ENCODE measurements at places on chromosomes 5 and 9.

GRCh38 chr9:70772601-70773000, 348.8 kb downstream of the TRPM3 start:
- no peak for DNase-seq

DNA sequence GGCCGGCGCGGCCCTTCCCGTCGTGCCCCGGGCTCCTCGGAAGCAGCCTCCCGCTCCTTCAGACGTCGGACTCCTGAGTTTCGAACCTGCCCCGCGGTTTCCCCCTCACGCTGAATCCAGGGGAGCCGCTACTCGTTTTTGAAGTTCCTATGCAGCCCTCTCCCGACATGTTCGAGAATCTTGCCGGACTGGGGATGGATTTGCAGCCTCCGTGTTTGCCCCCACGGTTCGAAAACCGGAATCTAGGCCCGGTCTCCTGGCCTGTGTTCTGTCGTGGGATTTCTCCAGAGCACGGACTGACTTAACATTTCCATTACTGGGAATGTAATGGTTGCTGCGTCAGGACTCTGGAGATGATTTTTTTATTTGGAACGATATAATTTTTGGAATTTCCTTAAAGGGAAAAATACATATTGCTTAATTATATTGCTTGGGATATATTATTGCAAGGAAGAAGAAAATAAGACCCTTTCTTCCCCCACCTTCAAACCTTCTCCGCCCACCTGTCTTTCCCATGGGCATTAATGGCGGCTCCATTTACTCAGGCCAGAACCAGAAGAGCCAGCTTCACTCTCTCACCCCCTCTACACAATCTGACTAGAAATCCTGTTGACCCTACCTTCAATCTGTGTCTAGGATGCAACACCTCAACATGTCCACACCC, 8.5 kb upstream of the MGAT1 start:
- no peak for DNase-seq

DNA sequence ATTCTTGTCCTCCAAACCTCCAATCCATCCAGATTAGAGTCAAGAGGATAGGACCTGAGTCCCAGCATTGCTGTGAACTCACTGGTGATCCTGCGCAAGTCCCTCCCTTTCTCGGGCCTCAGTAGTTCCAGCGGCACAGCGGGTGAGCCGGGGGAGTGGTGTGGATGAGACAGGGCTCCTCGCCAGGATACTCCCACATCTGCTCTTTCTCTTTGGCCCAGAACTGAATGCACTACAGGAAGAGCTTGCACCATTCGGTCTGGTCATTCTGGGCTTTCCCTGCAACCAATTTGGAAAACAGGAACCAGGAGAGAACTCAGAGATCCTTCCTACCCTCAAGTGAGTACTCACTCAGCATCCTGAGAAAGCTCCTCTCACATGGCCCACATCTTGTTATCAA, 6.3 kb downstream of the GPX3 start:
- peak; percentile 62 for DNase-seq

GRCh38 chr9:95024097-95024671, 293.3 kb downstream of the FANCC start:
- no peak for DNase-seq

DNA sequence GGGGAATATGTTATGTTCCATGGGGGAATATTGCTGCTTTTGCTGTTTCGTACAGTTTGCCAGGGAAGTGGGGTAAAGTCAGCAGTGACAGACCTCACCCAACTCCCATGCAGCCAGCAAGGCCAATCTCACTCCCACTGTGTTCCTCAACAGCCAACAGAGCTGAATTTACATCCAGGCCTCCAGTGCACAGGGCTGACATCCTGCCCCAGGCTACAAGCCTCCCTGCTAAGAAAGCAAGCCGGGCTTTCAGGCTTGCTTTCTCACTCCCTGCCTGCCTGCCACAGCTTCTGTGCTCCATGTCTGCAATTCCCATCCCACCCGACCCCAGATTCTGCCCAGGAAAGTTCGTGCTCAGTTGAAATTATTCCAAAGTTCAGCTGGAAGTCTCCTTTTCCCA, 25.5 kb upstream of the SNCAIP start:
- no peak for DNase-seq
